ENCODE measurements at places on chromosomes 13 and 19. TPM values are rescaled to one million over a fixed set of nuclear protein-coding genes. Genes with fewer than 3 reads are reported as not detected.
A peak's percentile ranks its signal among the peaks of the same experiment; 100 is the strongest.

CBY2 gene
- not detected for total RNA-seq

ZNF534 gene
- total RNA-seq = not detected

TEX29 gene
- total RNA-seq = not detected

ZNF177 gene
- 2.2 TPM for total RNA-seq

LIM2 gene
- not detected for total RNA-seq

TJP3 gene
- not detected for total RNA-seq

PNMA8C gene
- 0.17 TPM for total RNA-seq

- peak; percentile 73 for DNase-seq
Observed at GRCh38 chr13:46679369-46680120, 117.4 kb downstream of the ESD start.

DNA sequence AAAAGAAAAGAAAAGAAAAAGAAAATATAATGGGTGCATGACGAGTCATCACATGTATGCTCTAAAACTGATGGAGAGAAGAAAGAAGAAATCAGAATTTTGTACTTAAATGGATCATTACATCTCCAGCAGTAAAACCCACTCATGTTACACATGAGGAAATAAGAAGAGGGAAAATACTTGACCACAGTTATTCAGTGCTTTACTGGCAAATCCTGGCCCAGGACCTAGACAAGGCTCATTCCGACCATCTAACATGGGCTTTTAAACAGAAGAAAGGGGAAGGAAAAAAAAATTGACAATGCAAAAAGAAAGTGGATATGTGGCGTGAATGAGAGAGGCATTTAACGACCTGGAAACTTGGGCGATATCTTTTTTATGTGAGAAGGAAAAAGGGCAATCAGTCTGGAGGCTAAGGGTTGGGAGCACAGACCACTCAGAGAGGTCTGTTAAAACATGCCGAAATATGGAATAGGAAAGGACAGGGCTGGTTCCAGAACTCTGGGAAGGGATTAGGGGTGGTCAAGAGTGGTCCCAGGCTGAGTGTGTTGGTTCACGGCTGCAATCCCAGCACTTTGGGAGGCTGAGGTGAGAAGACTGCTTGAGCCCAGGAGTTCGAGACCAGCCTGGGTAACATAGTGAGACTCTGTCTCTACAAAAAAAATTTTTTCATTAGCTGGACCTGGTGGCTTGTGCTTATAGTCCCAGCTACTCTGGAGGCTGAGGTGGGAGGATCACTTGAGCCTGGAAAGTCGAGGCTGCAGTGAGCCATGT lies 1.6 kb downstream of the SIGLECL1 start:
- DNase-seq = no peak

GRCh38 chr13:110342474-110342873 lies 35.4 kb downstream of the COL4A2 start:
- DNase-seq = no peak

- DNase-seq = peak; percentile 20
Observed at GRCh38 chr13:86020351-86021002, 221.3 kb upstream of the SLITRK6 start.

GRCh38 chr13:43572656-43573360 lies 214.0 kb downstream of the ENOX1 start:
- peak; percentile 81 for DNase-seq

DNA sequence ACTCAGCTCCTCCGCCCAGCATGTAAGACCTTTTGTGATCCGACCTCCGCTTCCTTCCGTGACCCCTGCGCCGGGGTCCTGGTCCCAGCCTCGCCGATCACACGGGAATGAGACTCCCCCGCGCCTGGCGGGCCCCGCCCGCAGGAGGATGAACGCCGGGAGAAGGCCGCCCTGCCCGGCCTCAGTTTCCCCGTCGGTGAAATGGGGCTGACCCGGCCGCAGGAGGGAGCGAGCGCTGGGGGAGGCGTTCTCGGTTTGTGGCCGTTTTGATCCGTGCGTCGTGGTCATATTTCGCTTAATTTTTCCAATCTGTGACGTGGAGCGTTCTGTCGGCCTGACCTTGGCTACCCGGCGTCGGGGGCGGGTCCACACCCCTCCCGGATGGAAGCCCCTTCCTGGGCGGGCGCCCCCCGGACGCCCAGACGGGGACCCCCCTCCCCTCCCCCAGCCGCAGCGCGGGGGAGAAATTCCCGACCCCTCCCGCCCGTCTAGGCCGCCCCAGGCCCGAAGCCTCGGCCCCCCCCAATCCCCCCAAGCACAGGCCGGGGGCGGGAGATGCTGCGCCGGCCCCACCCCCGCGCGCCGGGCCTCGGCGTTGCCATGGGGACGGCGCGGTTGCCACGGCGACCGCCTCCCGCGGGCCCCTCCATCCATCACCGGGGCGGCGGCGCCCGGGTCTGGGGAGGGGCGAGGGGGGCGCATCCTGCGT lies 11.1 kb downstream of the PALM start:
- no peak for DNase-seq

- DNase-seq = no peak
Observed at GRCh38 chr19:2236064-2236313, 140 bp downstream of the PLEKHJ1 start.

DNA sequence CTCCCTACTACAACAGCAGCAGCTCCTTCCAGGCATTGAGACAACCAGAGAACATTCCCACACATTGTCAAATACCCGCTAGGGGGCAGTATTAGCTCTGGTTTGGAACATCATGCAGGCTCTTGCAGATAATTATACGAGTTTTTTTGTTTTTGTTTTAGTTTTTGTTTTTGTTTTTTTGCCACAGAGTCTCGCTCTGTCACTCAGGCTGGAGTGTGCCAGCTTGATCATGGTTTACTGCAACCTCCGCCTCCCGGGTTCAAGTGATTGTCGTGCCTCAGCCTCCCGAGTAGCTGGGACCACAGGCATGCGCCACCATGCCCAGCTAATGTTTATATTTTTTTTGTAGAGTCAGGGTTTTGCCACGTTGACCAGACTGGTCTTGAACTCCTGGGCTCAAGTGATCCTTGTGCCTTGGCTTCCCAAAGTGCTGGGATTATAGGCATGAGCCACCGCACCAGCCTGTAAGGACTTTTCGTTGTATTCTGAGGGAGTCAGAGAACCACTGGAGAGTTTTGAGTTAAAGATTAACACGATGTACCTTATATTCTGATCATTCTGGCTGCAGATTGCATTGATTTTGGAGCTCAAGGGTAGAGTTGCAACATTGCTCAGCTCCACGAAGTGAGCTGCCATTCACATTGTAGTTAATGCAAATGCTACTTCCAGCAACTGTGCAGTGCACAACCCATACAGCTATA lies 41.7 kb upstream of the CEACAM20 start:
- DNase-seq = peak; percentile 80

GRCh38 chr19:56108447-56109195 lies 12.5 kb downstream of the ZNF787 start:
- DNase-seq = no peak
